T-helper 22 cell (primary cell): ENCODE measurements at places on chromosomes 7 and 10.
A peak's percentile ranks its signal among the peaks of the same experiment; 100 is the strongest.

DNA sequence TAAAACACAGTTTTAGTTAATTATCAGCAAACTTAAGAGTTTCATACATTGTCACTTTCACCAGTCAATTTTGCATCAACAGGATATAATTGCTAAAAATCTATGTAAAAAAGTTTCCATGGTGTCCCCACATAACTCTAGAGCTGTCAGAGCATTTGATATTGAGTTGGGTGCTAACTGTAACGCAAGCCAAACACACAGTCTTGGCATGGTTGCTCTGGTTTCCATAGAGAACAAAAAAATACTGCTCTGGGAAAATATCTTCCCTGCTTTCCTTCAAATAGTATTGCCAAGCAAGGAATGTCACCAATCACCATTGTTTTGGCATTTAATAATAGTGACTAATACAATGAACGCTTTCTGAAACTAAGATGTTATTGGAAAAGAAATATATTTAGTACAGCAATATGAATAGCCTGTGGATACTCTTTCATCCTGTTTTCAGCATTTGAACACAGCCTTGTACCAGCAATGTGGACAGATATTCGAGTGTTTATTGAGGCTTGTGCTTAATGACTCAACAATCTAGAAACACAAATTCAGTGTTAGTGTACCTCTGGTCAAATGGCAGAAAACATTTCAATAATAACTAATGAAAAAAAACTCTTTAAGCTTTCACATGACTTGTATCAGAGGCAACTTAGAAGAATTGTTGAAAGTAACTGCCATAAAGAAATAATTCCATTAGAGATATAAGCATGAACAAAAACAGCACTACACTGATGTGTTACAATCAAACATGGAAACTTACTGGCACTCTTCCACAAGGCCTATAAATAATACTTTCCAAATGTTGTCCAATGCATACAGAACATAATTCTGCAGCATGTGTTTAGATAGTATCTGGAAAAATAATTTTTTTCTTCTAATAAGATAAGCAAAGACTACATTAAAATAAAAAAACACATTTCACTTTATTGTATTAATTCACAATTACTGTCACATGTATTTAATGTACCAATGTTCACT is 1469.5 kb upstream of the CELF2 start:
- DNase-seq: no peak

DNA sequence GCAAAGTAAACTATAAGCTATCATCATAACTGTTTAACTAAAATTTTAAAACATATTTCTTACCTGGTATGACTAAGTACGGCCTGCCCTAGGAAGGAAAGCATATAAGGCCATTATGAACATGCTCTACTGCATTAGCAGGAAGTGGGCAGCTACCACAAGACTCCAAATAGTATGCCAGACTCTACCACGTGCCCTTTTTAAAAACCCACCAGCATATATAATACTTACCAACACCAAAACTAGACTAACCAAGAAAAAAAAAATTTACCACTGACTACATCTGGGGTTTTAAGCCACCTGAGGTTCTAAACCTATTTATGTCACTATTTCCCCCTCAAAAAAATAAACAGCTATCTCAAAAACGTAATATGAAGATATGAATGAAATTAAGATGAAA is 30.1 kb downstream of the NUDCD3 start:
- DNase-seq: peak; percentile 64

DNA sequence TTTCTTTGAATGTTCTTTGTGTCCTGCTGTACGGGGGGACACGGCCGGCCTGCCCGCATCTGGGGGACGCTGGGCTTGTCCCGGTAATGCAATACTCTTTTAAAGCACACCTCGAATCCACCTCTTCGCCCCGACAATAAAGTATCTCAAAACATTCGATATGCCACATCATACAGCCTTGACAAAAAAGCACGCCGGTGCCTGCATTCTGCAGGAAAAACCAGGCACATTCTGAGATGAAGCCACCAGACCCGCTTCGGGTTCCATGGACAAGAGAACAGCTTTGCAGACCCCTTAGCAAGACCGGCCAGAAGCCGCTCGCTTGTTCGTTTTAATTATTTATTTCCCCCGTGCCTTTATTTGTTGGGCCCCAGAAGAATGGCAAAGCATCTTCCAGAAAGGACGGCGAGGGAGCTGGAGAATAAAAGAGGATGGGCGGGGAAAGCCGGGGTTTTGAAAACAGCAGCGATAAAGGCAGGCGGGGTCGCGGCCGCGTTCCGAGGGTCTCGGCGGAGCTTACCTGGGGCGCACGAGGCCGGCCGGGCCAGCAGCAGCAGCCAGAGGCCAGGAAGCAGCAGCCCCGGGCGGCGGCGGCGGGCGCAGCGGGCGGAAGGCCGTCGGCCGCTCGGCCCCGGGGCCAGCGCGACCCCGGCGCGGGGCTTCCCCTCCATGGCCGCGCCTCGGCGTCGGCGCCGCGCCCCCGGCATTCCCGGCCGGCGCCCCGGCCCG is 462 bp downstream of the KIAA1549 start:
- no peak for DNase-seq

GRCh38 chr10:66564287-66564686 is 361.5 kb upstream of the LRRTM3 start:
- DNase-seq: no peak

DNA sequence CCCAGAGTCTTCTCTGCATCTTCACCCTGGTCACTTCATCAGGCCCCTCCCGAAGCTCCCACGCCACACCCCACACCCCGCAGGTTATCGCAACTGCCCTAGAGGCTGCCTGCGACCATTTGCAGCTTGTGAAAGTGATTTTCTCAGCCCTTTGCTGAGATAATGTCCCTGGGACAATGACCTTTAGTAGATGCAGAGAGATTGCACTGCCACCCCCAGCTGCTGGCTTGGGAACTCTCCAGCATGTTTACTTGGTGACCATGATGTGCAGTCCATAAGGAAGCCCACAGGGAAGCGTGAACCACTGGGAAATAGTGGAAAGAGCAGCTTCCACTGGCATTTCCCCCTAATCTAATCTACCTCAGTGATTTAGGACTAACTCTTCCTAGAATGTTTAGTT is 97.3 kb downstream of the WNT2 start:
- DNase-seq: no peak

DNA sequence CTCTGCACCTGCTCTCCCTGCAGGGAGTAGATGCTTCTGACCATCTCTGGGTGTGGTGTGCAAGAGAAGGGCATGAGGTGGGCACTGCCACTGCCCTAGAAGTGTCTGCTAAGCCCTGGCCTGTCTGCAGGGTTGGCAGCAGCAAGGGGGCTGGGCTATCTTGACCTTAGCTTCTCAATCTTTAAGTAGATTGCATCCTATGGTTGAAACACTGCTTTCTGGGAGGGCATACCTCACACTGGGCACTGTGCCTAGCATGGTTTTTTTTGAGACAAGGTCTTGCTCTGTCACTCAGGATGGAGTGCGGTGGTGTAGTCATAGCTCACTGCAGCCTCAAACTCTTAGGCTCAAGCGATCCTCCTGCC is 54.9 kb downstream of the CLIP2 start:
- no peak for DNase-seq

DNA sequence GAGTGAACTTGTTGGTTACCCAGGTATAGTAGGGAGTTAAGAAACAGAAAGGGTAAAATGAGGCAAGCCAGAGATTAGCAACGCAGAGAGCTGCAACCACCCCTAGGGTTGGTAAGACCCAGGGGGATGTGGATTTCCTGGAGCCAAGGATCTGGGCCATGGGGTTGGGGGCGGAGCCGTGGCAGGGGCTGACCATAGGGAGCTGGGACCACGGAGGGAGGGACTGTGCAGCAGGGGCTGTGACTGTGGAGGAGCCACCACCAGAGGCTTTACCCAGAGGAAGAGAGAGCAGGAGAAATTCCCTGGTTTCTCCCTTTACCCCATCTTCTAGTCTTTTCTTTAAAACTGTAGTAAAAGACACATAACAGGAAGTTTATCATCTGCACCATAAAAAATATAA is 58.6 kb upstream of the BAIAP2L1 start:
- DNase-seq: no peak

DNA sequence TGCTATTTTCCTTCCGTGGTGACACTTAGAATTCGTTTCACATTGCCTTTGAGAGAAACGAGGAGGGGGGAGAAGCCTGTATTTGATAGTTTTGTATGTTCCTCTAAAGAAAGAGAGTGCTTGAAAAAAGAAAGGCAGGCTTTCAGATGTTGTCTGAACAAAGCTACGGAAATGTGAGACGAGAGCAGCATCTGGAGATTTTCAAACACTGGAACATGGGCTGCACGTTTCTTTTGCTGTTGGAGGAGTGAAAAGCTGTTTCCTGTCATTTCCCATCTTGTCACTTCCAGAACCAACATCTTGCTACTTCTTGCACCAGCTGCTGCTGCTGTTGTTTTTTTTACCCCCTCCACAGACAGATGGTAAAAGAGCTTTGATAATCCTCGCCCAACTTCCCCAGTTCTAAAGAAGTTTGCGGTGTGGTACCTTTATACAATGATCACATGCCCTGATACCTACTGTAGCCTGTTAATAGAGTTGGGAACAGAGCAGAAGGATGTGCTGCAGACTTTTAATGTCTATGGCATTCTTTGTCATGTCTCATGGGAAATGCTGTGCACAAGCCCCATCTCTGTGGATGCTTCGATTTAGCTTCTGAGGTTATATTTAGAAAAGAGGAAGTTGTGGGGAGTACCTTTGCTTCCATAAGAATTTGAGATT is 408.1 kb downstream of the AUTS2 start:
- no peak for DNase-seq

- no peak for DNase-seq
These were observed 16.7 kb downstream of the GPER1 start for GRCh38 chr7:1104516-1105179.

- no peak for DNase-seq
These were observed 22.9 kb upstream of the GPR22 start for GRCh38 chr7:107446988-107447387.

GRCh38 chr10:37434091-37434490 is 308.7 kb downstream of the ANKRD30A start:
- DNase-seq: no peak

DNA sequence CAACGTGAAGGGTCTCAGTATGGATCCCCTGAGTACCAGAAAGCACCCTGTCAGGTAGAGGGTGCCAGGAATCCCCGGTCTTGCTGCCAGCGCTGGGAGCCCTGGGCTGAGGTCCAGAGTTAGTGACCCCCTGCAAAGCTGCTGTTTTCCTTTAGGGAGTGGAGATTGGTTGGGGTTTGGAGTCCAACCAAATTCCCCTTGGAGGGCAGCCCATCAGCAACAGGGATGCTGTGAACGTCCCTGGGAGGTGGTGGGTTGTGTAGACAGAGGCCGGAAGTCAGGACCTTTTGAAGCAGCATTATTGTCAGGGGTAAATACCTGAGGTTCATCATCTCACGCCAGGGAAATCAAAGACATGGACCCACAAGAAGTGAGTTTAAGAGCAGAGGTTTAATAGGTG is 104.2 kb downstream of the COL26A1 start:
- no peak for DNase-seq

DNA sequence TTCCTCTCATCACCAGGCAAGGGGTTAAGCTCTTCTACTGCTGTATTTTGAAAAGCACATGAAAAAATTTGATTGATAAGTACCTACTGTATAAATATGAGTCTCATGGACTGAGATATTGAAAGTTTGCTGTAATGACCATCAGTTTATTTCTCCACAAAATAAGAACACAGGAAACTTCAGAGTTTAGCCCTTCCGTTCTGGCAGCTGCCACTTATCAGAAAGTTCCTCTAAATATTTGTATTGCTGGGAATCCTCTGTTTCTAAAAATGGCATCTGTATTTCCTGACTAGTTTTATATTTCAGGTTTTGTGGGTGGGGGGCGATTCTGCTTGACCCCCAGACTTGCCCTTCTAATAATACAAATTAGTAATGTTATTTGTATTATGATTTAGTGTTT is 92.0 kb downstream of the LYZL2 start:
- no peak for DNase-seq

DNA sequence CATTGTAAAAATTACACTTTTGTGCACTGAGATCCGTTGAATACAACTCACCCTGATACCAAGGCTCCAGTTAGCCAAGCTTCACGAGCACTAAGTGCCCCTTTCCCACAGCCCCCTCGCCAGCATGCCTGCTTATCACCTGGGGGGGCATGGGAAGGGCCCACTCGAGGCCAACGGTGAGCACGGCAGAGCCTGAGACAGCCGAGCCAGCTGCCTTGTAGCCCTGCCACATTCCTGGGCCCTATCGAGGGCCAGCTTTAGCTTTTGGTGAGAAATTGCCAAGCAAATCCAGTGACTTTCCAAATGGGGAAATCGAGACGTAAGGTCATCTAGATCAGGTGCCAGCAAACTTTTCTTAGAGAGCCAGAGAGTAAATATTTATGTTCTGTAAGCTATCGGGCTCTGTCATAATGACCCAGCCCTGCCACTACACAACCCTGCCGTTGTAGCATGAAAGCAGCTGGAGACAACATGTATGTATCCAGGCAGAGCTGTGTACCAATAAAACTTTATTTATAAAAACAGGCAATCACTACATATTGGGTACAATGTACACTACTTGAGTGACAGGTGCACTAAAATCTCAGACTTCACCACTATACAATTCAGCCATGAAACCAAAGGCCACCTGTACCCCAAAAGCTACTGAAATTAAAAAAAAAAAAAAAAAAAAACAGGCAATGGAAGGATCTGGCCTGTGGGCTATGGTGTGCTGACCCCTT is 83.6 kb downstream of the FAM53B start:
- no peak for DNase-seq

GRCh38 chr7:1951159-1951536 is 281.1 kb downstream of the ELFN1 start:
- DNase-seq: no peak

DNA sequence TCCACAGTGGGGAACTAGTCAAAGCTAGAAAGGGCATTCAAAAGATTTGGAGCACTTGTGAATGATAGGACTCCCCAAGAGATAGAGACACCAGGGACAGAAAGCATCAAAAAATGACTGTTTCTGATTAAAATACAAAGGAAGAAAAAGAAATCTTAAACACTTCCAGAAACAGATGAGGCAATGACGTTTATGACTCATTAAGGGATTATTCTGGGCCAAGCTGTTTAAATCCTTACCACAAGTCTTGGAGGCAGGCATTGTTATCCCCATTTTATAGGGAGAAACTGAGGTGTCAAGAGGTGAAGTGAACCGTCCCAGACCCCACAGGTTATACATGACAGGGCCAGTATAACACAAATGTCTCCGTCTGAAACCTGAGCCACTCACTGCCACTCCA is 68.3 kb upstream of the AMPH start:
- no peak for DNase-seq

DNA sequence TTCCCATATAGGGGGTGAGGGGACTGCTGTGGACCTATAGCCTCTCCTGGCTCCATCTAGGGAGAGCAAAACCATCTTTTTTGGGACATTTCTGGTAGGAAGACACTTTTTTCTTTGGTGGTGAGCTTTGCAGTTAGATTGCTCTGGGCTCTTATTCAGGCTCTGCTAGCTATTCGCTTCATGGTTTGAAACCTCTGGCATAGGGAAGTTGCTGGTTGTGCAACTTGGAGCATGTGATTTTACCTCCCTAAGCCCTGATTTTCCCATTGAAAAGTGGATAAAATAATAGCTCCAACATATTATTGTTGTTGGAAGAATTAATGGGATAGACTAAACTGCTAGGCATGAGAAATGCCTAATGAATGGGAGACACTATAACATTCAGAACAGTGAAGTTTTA is 69.6 kb downstream of the CYP26A1 start:
- no peak for DNase-seq

GRCh38 chr7:102306916-102307677 is 20.4 kb downstream of the SH2B2 start:
- no peak for DNase-seq

GRCh38 chr10:72365106-72365895 is 10.6 kb upstream of the DNAJB12 start:
- DNase-seq: no peak
